ENCODE measurements at places on chromosomes 4 and X. TPM values are rescaled to one million over a fixed set of nuclear protein-coding genes. Genes with fewer than 3 reads are reported as not detected.

The ATOH1 gene
- not detected for total RNA-seq

The CTPS2 gene
- total RNA-seq, result 10.8 TPM

The PAGE1 gene
- not detected for total RNA-seq

The SHISA3 gene
- not detected for total RNA-seq

The STPG2 gene
- not detected for total RNA-seq

DNA sequence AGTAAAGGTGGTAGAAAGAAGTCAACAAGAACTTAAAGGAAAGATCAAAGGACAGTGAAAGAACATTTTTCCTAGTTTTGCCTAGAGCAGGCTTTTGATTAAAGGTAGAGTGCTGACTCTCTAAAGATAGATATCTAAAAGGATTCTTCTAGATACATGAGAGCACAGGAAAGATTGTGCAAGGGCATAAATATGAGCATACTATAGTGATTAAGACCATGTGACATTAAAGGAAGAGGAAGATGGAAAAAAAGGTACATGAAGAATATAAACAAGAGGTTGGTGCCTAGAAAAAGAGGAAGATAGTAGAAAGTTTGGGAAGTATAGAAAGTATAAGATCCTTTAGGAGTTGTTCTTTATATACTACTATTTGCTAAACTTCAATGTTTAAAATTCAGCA lies 26.1 kb upstream of the TET2 start:
- no peak for DNase-seq

DNA sequence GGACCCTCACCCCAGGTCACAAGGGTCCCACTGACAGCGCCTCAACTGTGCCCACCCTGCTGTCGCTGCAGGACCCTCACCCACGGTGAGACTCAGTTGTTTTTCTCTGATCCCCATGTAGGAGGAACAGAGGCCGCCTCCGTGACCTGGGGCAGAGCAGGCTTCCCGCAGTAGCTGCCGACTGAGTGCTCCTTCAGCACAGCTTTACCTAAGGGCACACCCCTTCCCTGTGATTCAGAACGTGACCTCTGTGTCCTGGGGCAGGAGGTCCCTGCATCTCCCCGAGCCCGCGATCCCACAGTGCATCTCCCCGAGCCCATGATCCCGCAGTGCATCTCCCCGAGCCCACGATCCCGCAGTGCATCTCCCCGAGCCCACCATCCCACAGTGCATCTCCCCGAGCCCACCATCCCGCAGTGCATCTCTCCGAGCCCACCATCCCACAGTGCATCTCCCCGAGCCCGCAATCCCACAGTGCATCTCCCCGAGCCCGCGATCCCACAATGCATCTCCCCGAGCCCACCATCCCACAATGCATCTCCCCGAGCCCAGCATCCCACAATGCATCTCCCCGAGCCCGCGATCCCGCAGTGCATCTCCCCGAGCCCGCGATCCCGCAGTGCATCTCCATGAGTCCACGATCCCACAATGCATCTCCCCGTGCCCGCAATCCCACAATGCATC lies 23.6 kb downstream of the PPP2R3B start:
- DNase-seq, result no peak

Data from LHCN-M2 (cell line).